ENCODE measurements at places on chromosomes 1 and 21.

DNA sequence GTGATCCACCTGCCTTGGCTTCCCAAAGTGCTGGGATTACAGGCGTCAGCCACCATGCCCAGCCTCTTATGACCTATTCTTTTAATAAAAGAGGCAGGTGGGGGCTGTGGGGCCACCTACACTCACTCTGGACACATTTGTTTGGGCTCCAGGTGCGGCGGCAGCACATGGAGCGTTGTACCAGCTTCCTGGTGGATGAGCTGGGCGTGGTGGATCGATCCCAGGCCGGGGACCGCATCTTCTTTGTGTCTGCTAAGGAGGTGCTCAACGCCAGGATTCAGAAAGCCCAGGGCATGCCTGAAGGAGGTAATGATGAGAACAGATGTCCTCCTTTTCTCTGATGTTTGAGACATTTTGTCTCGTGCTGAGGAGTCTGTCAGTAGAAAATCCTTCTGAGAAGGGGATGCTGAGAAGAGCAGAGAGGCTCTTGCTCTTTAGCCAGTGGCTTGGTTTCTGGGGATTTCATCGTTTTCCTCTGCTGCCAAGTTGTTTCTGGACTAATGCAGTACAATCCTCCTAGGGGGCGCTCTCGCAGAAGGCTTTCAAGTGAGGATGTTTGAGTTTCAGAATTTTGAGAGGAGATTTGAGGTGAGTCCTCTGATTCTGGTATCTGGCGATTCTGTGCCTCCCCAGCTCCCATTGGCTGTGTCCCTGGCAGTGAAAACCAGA is 17.9 kb upstream of the MIIP start:
- no peak for DNase-seq

GRCh38 chr1:14136152-14136763 is 436.3 kb downstream of the PRDM2 start:
- DNase-seq: no peak

GRCh38 chr1:248710305-248710900 is 7.8 kb upstream of the OR14I1 start:
- no peak for DNase-seq

- DNase-seq: no peak
Measured at GRCh38 chr21:42750737-42751530, 97.5 kb downstream of the PDE9A start.

DNA sequence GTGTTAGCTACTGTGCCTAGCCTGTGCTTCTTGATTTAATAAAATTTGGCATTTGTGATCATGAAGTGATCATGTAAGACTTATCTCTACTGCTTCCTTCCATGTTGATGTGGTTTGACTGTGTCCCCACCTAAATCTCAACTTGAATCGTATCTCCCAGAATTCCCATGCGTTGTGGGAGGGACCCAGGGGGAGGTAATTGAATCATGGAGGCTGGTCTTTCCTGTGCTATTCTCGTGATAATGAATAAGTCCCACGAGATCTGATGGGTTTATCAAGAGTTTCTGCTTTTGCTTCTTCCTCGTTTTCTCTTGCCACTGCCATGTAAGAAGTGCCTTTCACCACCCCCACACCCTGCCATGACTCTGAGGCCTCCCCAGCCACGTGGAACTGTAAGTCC is at the start of gene OVAAL:
OVAAL (plus strand) TSS at position 301 of the 400 bp plus-strand sequence.
- DNase-seq: no peak

DNA sequence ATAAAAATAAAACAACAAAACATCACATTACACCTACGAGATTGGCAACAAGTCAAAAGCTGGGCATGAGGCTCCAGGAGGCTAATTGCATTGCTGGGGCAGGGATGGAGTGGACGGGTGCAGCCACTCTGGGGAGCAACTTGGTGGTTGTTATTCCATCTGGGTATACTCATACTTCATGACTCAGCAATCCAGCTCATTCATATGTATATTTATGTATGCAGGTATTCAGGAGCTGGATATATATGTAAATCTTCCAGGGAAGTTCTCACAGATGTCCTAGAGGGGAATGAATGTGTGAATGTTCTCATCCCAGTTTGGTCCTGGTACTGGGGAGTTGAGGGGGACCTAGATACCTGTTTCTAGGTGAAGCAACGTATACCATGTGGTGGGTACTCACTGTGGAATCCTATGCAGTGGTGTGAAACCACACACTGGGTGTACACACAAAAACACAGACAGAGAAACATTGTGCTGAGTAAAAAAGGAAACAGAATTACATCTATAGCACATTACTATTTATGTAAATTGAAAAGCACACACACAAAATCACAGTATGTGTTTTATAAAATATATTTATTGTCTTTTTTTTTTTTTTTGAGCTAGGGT is 79.7 kb upstream of the RAB4A start:
- DNase-seq: no peak

GRCh38 chr1:248839168-248839555 is 1.1 kb downstream of the ZNF672 start:
- DNase-seq: no peak

DNA sequence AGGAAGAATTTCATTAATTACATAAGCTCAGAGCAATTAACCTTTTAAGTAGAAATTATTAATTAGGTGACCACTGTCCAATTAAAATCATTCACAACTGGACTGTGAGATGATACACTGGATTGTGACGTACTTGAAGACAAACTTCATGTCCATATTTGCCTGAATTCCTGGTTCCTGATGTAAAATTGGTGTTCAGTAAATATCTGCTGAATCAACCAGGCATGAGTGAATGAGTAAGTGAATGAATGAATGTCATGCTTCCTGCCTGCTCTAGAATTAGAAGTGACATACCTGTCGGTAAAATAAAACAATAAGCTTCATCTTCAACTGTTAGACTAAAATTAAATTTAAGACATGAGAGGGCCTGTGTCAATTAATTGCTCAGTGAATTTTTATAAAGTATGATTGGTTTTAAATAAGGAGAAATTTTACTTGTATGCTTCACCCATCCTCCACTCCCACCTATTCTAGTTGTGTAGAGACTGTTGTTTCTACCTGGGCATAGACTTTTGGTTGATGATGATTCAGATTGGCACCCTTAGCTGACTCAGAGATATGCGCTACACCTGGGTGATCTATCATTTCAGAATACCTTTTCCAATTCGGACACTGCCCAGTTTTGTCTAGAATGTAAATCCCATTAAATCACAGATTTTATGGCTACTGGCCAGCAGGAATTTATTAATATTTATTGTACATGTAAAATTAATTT is 56.9 kb upstream of the PTGS2 start:
- DNase-seq: no peak

DNA sequence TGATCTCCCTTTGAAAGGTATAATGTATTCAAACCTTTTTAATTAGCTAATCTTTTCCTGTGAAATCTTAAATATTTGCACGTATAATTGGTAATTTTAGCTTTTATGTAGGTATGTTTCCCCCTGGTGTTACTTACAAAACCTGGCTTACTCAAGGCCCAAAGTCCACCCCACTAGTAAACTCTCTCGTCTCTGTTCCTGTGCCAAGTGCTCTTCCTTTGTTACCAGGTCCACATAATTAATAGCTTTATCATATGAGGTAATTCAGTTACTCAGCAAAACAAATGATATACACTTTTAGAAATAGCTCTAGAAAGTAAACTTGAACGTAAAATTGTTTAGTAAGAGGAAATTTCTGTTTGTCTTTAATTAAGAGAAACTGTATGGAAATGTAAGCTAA is 36.7 kb downstream of the NFIA start:
- no peak for DNase-seq

DNA sequence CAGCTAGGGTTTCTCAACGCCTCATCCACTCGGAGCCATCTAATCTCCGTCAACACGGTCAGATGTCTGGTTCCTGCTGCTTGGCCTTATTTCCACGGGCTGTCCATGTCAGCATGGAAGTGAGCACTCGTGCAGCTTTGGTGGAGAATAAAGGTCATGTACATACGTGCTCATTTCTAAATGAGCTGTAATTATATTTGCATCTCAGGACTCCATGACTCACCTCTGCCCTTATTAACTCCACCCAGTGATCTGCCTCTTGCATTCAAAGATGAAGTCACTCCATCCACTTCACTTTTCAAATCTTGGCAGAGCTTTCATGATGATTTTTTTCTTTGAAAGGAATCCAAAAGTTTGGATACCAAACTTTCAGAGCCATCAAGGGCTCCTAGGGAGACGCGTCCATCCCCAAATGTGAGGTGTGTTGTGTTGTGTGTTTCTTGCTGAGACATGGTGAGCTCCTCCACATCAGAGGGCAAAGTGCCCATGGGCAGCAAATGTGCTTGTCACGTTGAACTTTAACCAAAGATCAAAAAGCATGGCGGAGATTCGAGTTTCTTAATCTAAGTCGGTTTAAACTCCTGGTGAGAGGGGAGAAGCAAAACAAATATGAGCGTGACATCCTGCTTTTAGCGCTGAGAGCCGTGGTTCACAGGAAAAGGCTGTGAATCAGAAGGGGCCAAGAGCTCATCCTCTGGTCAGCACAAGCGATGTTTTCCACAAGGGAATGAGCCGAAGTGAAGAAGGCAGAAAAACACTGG is 68.6 kb upstream of the ERRFI1 start:
- no peak for DNase-seq

DNA sequence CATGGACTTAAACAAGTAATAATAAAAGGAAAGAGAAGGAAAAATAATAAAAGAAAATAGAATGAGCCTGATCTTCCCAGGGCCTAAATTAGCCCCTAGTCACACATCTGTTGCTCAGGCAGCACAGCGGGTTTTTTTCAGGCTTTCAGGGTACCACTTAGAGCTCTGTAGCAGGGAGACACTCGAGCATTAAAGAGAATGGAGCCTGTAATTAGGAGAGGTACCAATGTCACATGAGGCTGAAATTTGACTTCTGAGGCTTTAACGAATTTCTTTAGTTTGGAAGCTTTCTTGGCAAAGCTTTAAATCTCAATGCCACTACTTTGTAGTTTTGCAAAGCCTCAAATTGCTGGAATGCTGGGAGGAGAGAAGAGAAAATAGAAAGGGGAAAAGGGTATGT is 116.3 kb downstream of the AK5 start:
- no peak for DNase-seq

DNA sequence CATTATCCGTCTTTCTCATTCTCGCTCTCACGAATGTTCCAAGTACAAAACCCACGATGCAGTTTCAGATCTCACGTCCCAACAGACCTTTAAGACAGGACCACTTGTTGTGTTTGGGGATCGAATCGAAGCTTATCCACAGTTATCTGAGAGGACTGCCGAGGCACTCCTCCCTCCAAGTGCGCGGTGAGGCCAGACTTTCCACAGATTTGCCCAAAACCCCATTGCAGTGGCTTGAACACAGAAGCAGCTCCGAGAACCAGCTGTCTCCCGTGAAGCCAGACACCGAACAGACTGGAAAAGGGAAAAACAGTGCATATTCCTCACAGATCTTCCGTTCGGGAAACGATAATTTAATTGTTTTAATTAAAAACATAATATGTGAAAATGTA is 46.5 kb upstream of the COL6A2 start:
- no peak for DNase-seq

- DNase-seq: no peak
Measured at GRCh38 chr1:174023440-174023839, 1.3 kb upstream of the RC3H1 start.

Measured in activated CD8-positive, alpha-beta memory T cell treated with anti-CD3 and anti-CD28 coated beads for 4 hours (primary cell).